ENCODE measurements at places on chromosomes 3 and 15.
A peak's percentile ranks its signal among the peaks of the same experiment; 100 is the strongest.

GRCh38 chr3:128426128-128426921 is 40.4 kb downstream of the DNAJB8 start:
- DNase-seq = peak; percentile 51

- DNase-seq = no peak
Observed at GRCh38 chr3:186209810-186210752, 101.2 kb upstream of the ETV5 start.

DNA sequence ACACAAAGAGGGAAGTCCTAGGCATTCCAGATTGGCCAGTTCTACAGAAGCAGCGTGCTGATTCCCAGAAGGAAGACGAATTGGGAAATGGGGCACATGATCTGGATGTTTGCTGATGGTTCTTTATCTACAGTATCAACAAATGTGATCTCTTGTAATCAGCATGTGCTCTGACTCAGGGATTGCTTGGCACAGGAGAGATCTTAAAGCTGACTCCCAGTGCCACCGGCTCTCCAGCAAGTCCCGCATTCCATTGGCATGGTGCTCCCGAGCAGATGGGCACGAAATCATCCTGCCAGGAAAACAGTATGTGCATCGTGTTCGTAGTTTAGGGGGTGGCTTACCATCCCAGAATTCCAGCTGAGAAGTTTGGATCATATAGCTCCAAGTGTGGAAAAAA is 259.9 kb upstream of the NR2F2 start:
- DNase-seq = no peak

- DNase-seq = peak; percentile 85
Observed at GRCh38 chr3:50192689-50193141, 1.3 kb downstream of the GNAT1 start.

DNA sequence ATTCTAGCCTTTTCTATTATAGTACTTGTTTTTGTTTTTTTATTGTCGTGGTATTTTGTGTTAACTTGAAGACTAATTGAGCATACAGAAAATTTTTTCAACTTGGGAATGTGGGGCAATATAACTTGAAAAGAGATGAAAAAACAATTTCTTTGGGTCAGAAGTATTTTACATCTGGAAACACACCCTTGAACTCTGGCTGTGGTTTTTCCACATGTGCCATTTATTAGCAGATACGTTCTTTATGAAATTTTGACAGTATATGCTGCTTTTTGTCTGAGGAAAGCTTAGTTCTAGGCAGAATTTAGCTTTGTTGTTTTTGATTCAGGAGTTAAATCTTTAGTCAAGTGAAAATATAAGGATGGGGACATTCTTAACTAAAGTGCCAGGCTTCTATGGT is 44.7 kb downstream of the TCF12 start:
- DNase-seq = no peak

Measured in activated naive CD4-positive, alpha-beta T cell (primary cell).